Mononuclear cell (primary cell): ENCODE measurements at places on chromosomes 5 and 9. TPM values are rescaled to one million over a fixed set of nuclear protein-coding genes. Genes with fewer than 3 reads are reported as not detected.

Gene DMRT3
- not detected for total RNA-seq

Gene DNAH5
- not detected for total RNA-seq

Gene PCDH1
- 2.8 TPM for total RNA-seq

Gene LRRTM2
- total RNA-seq = 0.10 TPM

Gene OR1B1
- total RNA-seq = 0.21 TPM

Gene AGXT2
- total RNA-seq = not detected

Gene TPRN
- 2.4 TPM for total RNA-seq
